ENCODE measurements at places on chromosomes 13 and 19.

DNA sequence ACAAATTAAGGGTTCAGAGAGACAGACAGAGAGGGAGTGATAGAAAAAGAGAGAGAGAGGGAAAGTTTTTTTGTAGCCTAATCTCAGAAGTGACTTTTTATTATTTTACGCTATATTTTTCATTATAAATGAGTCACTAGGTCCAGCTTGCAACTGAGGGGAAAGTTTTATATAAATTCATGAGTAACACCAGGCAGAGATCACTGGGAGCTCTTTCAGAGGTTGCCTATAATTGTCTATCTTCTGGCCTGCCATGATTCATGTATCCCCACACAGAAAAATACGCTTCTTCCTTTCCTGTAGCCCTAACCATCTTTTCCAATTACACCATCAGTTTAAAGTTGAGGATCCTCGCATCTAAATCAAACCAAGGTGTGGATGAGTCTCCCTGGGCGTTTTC is 467.9 kb downstream of the SLITRK1 start:
- DNase-seq, result no peak

GRCh38 chr13:46531953-46532352 is 21.0 kb upstream of the LRCH1 start:
- DNase-seq, result no peak

- no peak for DNase-seq
These were observed 1193.8 kb downstream of the SLITRK1 start for GRCh38 chr13:82688400-82688994.

- DNase-seq, result no peak
These were observed 915.9 kb downstream of the UQCRFS1 start for GRCh38 chr19:28297036-28297435.

DNA sequence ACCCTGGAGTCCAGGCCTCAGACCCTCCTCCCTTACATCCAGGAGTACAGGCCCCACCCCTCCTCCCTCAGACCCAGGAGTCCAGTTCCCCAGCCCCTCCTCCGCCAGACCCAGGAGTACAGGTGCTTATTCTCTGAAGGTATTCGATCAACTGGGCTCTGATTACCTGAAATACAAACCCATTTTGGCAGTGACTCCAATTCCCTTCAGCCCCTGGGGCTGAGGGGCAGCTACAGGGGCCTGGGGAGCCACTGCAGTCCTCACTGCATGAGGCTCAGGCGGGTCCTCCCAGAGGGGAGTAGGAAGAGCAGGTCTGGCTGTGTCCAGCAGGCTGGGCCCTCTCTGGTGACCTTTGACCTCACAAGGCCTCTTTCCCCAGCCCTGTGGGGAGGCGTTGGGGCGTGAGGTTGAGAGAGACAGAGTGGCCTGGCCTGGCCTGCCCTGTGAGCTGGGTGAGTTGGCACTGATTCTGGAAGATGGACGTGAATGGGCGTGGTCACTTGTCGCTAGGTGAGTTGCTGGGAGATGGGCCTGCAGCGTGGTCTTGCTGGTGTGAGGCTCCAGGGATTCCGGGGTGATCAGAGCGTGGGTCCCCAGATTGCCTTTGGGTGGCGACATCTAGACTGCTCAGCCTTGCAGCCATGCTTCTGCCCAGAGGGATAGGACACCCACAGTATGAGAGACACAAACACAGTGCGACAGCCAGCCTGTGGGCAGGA is 3.1 kb downstream of the BCAT2 start:
- DNase-seq, result no peak

- no peak for DNase-seq
These were observed 33.8 kb downstream of the ATP4B start for GRCh38 chr13:113624235-113624587.
